ENCODE measurements at places on chromosomes 6 and 20.

- DNase-seq: no peak
These were observed 31.9 kb upstream of the TCP11 start for GRCh38 chr6:35173044-35173426.

DNA sequence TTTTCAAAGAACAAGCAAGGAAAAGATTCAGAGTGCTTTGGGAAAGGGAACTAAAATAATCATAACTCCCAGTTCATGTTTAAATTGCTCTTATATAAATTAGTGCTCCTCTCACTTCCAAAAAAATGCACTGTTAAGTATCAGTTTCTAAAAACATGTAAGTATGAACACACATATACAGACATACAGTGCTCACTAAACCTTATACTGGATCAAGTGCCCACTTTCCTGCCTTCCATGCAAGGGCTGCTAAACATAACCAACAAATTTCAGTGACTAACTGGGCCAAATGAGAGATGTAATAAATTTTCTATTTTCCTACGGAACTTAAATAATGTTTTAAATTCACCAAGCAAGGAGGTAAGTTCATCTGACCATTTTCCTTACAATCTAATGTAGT is 6.4 kb downstream of the TFAP2A start:
- DNase-seq: no peak

DNA sequence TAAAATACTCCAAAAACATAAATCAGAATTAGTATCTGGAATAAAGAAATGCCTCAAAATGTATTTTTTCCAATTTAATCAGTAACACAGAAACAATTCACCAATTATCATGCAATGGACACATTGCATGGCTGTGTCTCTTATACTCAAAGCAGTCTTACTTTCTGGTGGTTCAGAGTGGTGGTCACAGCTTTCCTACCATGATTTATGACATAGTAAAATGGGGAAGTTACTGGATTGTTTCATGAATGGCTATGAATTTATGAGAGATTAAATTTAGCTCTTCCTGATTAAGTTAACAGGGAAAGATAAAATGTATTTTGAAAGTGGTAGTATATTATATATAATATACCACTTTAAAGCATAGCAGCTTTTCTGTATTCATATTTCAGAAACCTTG is 331.5 kb upstream of the MAP3K7 start:
- DNase-seq: no peak

DNA sequence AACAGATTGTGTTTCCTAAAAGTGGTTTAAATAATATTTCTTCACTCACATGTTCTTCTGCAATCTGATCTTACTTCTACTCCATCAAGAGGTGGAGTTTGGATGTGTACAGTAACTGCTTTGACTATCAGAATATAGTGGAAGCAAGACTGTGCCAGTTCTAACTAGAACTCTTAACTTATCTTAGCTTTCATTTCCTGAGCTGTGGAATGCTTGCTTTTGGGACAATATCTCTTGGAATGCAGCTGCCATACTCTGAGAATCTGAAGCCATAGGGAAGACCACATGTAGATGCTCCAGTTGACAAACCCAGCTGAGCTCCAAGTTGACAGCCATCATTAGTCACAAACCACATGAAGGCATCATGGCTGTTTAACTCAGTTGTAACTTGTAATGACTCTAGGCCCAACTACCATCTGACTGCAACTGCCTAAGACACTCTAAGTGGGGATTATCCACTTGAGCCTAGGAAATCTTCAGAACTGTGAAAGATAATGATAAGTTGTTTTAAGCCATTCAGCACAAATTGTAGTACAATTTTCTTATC is 40.8 kb upstream of the MAN1A1 start:
- no peak for DNase-seq

GRCh38 chr6:17417817-17418216 is 24.4 kb downstream of the CAP2 start:
- DNase-seq: no peak

- no peak for DNase-seq
These were observed 343.8 kb downstream of the SYNE1 start for GRCh38 chr6:152293404-152293803.

DNA sequence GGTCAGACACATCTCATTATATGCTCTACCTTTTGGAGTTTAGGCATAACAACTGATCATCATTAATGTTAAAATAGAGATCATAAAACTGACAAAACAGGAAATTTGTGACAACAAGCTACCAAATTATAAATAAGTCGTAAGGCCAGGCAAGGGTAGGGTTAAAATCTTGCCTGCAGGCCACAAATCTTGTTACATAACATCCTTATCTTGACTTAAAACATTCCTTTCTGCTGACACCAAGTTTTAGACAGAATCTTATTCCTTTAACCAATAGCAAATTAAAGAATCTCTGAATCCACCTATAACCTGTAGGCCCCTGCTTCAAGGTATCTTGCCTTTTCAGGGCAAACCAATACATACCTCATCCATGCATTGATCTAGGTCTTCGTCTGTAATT is 32.5 kb upstream of the NKAIN2 start:
- DNase-seq: no peak

DNA sequence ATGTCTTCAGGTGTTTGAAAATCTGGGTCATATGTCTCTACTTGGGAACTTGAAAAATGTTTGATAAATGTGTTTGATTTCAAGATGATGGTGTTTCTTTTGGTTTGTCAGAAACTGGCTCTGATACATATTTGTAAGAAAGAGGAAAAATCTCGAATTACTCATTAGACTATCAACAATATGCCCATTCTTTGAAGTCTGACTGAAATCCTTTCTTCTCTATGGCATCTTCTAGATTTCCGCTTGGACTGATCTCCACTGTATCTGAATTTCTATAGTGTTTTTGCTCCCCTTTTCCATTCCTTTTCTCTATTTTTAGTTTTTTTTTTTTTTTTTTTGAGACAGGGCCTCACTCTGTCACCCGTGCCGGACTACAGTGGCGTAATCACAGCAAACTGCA is 1096.5 kb downstream of the KIF16B start:
- no peak for DNase-seq

GRCh38 chr6:116359835-116360234 is 10.9 kb upstream of the DSE start:
- DNase-seq: no peak

DNA sequence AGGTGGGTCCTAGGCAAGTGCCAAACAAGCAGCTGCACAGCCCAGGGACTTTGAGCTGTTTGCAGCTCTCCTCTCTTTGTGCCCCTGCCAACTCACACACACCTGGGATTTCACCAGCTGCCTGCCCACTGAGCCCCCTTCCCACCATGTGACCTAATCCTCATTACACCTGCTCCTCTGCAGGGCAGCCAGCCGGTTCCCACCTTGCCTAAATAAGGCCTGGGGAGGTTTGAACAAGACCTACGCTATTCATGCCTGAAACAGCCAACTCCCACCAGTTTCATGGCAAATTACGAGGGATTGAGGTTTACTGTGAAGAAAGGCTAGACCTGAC is 92.6 kb upstream of the SOX4 start:
- no peak for DNase-seq

DNA sequence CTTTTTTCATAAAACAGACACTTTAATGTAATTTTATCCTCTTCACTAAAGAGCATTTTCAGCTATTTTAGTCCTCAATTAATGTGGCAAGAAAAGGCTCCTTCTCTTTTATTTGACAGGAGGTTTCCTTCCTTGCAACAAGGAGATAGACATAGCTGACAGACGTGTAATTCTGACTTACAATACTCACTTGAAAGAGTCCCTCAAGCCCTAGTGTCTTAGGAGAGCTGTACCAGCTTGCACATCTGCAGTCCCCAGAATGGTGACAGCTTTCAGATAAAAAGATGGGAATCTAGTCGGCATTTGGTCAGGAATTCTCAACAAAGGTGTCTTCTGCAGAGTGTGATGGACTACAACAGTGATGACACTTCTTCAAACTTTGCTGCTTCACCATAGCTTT is 603.7 kb upstream of the PTCHD4 start:
- DNase-seq: no peak

DNA sequence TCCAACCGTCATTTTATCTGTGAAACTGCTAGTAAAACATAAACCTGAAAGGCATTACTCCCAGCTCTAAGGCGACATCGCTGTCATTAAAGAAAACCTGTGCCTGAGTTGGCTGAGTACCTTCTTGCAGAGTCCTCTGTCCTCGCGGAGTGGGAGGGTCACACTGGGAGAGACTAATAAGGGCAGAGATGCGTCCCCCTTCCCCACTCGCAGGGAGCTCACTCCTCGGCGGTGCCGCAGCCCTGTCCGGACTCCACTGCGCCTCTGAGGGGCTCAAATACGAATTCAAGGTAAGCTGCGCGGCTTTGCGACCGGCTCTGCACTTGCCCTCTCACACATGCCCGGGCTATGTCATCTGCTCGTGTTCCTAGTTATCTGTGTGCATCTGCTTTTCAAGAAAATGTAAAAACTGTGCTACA is at the start of gene COL19A1:
Gene COL19A1, plus strand, starts transcription at position 206 of the 419 bp plus-strand sequence. CDS start 13,012 bp downstream, outside the sequence.
- peak; percentile 11 for DNase-seq

DNA sequence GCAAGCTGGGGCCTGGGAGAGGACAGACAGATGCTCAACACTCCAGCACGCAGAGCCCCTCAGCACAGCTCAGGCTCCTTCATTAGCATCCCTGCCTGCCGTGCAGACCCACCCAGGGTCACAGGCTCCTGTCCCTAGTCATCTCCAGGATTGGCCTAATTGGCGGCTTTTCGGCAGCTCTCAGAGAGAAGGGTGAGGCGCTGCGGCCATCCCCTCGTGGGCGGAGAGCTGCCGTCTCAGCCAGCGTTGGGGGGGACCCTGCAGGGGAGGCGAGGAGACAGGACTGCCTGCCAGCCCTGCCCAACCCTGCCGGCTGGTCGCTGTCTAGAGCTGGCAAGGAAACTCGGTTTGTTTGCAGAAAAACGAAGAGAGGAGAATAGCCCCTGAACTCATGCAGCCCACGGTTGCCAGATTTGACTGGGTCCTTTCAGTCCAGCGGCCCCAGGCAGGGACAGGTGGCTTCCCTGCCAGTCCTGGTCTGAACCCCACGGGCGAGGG is 26.8 kb downstream of the BHLHE23 start:
- no peak for DNase-seq

GRCh38 chr6:6705915-6706675 is 117.6 kb downstream of the LY86 start:
- no peak for DNase-seq

GRCh38 chr6:9272671-9273070 is 837.3 kb upstream of the SLC35B3 start:
- no peak for DNase-seq

- DNase-seq: no peak
These were observed 748 bp downstream of the UBE2J1 start for GRCh38 chr6:89351671-89352277.

DNA sequence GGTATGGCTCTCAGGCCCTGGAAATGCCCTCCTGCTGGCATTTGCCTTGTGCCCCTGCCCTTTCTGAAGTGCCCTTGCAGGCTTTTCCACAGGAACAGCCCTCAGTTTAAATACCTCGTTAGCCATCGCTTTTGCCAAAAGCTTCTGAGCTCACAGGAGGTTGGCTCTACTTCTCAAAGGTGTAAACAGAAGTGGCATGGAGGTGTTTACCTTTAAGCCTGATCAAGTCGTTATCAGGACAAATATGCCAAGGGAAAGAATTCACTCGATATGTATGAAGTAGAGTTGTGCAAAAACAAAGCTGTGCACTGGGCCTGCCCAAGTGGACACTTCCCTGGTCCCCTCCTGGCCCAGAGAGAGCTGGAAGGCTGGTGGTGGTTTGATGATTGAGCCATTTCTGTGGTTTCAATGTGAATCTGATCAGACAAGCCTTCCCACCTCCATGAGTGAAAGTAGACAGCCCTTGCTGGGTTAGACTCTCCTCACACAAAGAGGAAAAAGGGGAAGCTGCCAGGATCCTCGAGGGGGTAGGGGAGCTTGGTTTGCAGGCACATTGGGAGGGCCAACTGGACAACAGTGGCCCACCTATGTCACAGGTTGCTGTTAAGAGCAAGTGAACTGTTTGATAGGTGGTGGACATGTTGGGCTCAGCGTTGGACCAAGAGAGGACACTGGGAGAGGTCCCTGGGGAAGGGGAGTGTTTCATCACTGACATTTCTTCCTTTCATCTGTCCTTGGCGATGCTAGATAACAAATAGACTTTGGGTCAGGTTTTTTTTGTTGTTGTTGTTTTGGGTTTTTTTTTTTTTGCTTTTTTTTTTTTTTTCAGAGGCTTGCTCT is 98.7 kb downstream of the ZDHHC14 start:
- DNase-seq: no peak

DNA sequence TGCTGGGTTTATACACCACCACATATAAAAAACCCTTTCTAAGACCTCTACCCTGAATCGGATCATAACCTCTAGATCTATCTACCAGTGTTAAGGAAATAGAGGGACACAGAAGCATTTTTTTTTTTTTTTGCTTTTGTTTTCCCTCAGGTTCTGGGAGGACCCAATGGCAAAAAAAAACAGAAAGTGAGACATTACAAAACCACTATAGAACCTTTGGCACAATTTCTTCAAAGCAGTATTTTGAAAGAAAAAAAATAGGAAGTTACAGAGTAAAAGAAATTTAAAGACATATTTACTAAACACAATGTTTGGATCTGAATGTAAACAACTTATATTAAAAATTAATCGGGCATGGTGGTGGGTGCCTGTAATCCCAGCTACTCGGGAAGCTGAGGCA is 1258.7 kb upstream of the GJE1 start:
- no peak for DNase-seq

DNA sequence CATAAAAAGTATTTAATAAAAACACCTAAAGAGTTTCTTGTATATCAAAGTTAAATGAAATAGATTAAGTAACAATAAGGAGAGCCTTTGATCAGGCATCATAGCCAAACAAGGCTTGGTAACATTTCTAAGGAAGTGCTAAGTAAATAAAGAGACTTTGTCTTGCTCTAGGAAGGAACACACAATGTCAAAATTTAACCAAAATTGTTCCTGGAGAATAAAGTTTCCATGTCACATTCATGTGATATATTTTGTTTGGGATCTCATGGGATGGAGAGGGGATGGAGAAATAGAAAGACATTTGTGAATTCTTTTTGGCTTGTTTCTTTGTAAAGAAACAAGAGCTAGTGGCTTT is 201.9 kb upstream of the DTNBP1 start:
- DNase-seq: no peak

- DNase-seq: no peak
These were observed 35.9 kb downstream of the CHMP4B start for GRCh38 chr20:33847006-33847405.

GRCh38 chr20:11499101-11499634 is 418.5 kb upstream of the BTBD3 start:
- DNase-seq: no peak

DNA sequence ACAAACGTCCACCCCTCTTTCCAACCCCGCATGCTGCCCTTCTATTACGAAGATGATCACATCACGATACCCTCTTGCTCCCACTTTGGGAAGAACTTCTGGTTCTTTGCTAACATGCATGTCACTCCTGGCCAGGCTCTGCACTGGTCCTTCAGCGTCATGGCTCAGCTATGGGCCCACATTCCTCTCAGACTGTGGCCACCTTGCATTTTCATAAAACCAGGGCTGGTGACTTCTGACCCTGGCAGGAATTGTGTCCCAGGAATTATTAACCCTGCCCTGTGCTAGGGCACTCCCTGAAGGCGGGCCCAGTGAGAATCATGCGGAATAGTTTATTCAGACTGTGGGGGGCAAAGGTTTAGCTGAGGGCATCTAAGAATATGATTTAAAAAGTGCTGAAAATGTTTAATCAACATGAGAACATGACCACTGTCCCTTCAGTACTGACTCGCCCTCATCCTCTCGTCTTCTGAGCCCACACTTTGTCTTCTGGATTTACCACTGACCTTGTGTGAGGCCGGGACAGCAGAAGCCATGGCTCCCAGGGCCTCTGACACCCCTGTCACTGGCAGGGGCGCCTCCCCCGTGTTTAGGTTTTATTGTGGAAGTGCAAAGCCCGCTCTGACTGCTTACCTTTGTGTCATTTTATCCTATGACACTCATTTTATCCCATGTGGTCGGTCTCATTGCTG is 38.1 kb upstream of the THBS2 start:
- DNase-seq: no peak

- DNase-seq: no peak
These were observed 334.3 kb downstream of the CDKAL1 start for GRCh38 chr6:20868397-20869096.

Measured in progenitor cell of endocrine pancreas (in vitro differentiated cells).